ENCODE measurements at places on chromosomes 3 and 15.

- DNase-seq: no peak
These were observed 1.5 kb upstream of the SLC35G2 start for GRCh38 chr3:136817448-136817847.

DNA sequence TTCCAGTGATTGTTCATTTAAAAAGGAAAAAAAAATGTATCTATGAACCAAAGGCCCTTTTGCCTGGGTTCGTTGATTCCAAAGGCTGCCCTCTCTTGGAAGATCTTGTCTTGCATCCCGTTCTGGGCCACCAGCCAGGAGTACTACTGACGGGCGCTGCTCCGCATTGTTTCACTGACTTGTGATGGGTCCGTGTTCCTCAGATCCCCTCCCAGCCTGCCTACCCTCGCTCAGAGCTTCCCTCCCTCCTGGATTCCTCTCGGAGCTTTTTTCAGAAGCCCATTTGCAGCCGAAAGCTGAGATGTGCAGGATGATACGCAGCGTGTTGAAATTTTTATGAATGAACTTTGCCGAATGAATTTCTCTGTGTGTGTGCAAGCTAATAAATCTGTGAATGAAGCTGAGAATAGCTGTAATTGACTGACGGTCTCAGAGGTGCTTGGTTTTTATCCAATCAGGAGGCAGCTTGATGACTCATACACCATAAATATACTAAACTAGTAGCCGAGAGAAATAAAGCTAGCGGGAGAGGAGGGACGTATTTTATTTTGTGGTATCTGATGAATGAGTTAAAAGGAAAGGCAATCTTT, at the start of gene SHC4:
Gene SHC4 (minus strand): TSS at position 396 of the 590 bp plus-strand sequence. CDS start 904 bp downstream, outside the sequence.
- DNase-seq: no peak

GRCh38 chr3:97187771-97188170, 373.4 kb downstream of the EPHA6 start:
- no peak for DNase-seq

DNA sequence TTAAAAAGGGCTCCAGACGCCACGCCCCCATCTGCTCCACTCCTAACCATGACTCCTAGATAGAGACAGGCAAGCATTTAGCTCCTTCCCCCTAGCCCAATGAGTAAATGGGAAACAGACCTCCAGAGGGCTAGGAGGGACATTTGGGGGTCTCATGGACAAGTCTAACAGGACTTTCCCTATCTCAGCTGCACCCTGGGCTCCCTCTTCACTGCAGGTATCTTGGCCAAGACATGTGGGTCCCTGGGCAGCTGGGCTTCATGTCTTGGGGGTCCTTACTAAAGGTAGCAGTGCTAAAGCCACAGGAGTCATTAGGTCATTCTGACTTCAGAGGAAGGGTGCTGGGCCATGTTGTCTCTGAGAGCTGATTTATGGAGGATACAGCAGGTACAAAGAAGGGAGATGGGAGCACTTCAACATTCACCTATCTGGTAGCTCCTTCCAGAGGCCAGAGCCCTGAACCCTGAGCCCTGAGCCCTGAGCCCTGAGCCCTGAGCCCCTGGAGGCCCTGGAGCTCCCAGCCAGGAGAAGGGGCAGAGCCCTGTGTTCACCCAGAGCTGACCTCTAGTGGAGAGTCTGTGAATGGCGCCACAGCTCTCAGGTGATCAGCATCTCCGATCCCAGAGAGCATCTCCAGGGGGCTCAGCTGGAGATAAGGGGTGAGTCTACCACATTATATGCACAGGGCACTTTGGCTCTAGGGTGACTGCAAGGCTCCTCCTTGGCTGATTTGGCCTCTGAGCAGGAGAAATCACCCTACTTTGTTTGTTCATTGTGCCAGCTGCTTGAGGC, 40.1 kb upstream of the EPHB1 start:
- no peak for DNase-seq

DNA sequence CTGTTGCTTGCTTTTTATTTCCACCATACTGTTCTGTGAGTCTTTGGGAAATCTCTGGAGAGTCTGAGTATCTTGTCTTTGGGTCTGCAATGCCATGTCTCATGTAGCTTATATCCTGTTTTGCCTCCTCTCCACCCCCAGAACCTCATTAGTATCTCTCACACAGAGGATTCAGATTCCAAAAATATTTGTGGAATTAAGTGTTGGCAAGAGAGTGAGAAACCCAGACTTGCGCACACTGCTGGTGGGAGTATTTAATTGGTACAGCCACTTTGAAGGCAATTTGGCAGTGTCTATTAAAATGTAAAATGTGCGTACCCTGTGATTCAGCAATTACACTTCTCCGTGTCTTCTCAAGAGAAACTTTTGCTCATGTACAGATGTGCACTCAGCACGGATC, 68.6 kb downstream of the ZNF621 start:
- no peak for DNase-seq

- DNase-seq: no peak
These were observed 4.6 kb upstream of the TBL1XR1 start for GRCh38 chr3:177201700-177202397.

DNA sequence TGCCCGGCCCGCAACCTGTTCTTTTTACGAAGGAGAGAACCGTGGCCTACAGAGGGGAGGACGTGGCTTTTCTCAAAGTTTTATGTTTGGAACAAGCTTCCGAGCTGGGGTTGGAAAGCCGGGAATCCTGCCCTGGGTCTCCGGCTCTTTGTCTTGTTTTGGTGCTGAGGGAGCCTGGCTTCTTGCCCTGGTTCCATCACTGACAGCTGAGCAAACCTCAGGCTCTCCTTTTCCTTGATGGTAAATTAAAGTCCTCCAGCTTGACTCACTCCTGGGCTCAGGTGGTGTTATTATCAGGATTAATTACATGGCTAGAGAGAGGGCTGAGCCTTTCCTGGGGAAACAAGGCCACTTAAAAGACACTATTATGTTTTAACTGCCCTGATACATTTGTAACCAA, 289.5 kb upstream of the RGMA start:
- DNase-seq: no peak

DNA sequence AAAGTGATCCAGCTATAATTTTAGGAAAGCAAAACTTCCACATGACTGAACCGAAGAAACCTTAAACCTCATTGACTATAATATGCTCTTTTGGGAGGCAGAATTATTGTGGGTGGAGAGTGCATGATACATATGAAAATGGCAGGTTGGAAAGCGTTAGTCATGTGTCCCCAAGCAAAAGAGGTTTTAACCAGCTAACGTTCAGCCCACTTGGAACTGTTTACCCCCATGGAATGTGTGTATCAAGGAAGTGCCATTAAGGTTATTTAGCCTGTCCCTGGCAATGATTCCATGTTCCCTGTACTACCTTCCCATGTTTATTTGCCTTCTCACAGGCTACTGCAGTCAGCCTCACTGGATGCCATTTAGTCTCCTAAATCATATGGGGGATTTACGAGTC, 44.1 kb upstream of the LRRC58 start:
- no peak for DNase-seq
